ENCODE measurements at places on chromosomes 11 and 22.

GRCh38 chr22:39290724-39291161 is 28.7 kb downstream of the RPL3 start:
- no peak for DNase-seq

- no peak for DNase-seq
Observed at GRCh38 chr11:56916587-56916986, 72.1 kb upstream of the OR5AK2 start.

- no peak for DNase-seq
Observed at GRCh38 chr11:124482362-124483147, 37.1 kb upstream of the OR8B8 start.

- peak; percentile 6 for DNase-seq
Observed at GRCh38 chr22:27990879-27991278, 71.8 kb upstream of the PITPNB start.

GRCh38 chr11:126917531-126918204 is 82.9 kb downstream of the KIRREL3 start:
- DNase-seq: no peak

DNA sequence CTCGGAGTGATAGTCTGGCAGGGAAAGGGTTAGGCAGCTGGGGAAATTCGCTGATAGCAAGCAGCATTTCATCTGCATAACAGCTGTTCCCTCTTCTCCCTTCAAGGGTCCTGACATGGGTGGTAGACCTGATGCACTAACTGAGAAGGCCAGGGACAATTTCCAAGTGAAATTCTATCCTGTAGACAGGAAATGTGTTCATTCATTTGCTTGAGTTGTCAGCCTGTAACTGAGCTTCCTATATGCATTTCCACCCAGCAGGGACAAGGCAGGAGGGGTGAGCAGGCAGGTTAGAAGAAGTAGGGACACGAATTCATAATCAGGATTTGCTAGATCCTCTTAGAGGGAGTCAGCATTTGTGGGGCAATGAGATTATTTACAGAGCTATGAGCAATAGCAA is 154.3 kb upstream of the NCAM1 start:
- peak; percentile 95 for DNase-seq

DNA sequence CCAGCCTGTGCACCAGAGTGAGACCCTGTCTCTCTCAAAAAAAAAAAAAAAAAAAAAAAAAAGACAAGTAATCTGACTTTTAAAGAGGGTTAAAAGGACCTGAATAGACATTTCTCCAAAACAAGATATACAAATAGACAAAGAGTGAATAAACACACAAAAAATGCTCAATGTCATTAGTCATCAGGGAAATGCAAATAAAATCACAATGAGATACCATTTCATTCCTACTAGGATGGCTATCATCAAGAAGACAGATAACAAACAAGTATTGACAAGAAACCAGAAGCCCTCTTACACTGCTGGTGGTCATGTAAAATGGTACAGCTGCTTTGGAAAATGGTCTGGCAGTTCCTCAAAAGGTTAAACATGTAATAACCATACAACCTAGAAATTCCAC is 4.1 kb downstream of the RIC3 start:
- no peak for DNase-seq

DNA sequence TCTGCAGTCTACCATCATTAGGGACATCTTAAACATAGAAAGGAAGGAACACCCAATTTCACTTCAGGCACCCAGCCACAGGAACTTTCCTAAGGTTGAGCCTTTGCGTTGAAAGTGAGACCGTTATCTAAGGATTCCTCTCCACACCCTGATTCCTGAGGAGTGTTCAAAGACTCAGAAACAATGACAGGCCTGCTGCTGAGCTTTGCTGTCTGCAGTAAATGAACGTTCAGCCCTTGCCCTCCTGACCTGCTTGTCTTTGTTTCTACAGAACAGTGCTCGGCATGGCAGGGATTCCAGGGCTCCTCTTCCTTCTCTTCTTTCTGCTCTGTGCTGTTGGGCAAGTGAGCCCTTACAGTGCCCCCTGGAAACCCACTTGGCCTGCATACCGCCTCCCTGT is 7.0 kb downstream of the PRSS23 start:
- DNase-seq: no peak

DNA sequence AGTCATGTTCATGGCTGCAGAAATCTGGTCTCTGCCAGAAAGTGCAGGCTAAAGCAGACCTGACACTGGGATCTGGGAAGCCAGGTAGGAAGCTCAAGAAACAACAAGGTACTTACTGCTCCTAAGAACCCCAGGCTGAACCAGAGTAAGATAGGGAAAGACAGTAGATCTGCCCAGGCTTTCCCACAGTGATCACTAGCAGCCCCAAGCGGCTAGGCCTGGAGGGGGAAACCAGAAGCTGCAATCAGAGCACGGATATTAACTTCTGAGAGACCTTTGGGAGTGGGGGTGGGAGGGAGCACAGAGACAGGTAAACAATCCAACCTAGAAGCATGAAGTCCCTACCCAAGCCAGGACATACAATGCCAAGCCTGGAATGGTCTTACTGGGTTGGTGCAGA is 135.2 kb upstream of the C11orf58 start:
- no peak for DNase-seq

DNA sequence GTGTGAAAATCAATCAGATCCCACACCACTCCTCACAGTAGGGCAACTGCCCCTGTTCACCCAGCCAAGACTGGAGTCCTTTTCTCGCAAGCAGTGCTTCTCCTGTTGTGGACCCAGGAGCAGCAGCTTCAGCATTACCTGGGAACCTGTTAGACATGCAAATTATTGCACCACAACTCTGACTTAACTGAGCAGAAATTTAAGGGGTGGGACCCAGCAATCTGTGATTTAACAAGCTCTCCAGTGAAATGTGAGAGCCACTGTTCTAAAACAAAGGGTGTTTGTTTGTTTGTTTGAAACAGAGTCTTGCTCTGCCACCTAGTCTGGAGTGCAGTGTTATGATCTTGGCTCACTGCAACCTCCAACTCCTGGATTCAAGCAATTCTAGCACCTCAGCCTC is 591.4 kb downstream of the SOX6 start:
- no peak for DNase-seq

GRCh38 chr11:120108154-120108784 is 29.6 kb downstream of the TRIM29 start:
- peak; percentile 47 for DNase-seq

DNA sequence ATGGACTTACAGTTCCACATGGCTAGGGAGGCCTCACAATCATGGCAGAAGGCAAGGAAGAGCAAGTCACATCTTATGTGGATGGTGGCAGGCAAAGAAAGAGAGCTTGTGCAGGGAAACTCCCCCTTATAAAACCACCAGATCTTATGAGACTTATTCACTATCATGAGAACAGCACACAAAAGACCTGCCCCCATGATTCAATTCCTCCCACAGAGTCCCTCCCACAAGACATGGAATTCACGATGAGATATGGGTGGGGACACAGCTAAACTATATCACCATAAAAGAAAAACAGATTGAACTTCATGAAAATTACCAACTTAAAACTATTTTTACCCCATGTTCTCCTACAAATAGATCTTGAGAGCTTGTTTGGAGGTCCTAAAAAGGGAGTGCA is 19.6 kb downstream of the ENTHD1 start:
- no peak for DNase-seq

DNA sequence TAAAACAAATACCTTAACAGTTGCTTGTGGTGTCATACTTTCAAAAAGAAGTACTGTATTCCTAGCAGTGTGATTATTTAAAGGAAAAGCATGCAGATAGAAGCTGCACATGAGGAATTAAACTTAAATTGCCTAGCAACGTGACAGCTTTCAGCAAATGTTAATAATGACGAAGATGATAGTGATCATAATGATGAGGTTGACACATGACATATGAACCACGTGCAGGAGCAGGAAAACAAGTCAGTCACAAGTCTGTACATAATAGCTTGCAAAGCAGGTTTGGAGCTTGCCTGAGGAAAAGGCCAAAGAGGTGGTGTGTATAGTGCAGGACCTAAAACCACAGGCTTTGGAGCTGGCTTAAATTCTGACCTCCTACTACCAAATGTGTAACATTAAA is 30.6 kb upstream of the PIK3C2A start:
- no peak for DNase-seq

DNA sequence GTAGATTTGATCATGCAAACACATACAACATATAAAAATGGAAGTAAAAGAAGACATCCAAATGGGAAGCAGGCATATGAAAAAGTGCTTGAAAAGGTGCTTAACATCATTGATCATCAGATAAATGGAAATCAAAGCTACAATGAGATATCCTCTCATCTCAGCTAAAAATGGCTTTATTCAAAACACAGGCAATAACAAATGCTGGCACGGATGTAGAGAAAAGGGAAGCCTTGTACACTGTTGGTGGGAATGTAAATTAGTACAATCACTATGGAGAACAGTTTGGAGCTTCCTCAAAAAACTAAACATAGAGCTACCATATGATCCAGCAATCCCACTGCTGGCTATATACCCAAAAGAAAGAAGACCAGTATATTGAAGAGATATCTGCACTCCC is 549 bp upstream of the TCN1 start:
- no peak for DNase-seq

DNA sequence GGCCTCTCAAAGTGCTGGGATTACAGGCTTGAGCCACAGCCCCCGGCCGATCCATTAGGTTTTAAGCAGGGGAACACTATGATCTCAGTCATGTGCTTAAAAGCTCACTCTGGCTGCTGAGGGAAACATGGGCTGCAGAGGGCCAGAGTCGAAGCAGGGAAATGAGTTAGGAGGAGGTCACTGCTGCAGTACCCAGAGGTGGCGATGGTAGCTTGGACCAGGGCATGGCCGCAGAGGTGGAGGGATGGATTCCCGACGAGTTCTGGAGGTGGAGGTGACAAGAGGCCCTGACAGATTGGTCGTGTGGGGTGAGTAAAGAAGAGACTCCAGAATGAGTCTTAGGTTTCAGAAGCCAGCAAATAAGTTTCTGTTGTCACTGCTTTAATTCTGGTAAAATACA is 54.4 kb upstream of the INCENP start:
- no peak for DNase-seq

DNA sequence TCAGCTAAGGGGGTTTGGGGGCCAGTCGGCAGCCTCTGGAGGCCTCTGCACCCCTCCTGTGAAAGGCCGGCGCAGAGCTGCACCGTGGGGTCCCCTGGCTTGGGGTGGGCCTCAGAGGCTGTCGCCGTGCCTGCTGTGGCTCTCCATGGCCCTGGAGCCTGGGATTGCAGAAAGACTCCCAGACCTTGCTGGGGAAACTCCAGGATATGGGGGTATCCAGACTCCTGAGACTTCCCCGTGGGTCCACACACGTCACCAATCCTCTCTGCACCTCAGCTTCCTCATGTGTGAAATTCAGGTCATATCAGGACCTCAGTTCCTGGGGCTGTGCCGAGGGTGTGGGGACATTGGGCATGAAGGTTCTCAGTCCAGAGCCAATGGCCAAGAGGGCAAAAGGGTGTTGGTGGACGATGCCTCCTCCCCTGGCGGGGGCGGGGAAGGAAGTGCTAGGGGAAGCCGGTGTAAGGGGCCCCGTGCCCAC is 97.1 kb downstream of the KCNQ1 start:
- DNase-seq: no peak
